ENCODE measurements at places on chromosomes 2 and 18. TPM values are rescaled to one million over a fixed set of nuclear protein-coding genes. Genes with fewer than 3 reads are reported as not detected.

Gene DNER
- 13.1 TPM for total RNA-seq

Gene AFF3
- total RNA-seq, result 24.5 TPM

Gene NBAS
- 59.1 TPM for total RNA-seq

Gene IRS1
- total RNA-seq, result 11.7 TPM

Gene DTNA
- 40.2 TPM for total RNA-seq

Gene TMEM200C
- total RNA-seq, result not detected

Data from tibial nerve (tissue), 4 donors.